ENCODE measurements at places on chromosomes 3 and 15.

DNA sequence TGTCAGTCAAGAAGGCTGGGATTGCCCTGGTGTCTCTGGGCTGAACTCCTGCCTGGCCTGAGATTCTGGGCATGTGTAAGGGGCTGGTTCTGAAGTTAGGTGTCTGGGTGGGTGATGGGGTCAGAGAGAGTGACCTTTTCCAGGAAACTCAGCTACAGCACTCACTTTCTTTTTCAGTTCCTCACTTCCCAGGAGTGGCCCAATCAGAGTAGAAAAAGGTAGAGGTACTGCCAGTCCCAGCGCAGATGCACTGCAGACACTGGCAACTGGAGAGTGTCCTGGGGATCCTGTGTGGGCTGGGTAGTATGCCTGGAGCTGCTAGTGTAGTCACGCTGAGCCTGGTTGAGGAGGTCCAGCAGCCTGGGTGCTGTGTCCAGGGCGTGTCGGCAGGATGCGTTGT, 46.5 kb upstream of the APEH start:
- DNase-seq = no peak

- no peak for DNase-seq
Observed at GRCh38 chr15:67922106-67922675, 82.3 kb upstream of the RNU6-1 start.

GRCh38 chr15:70902107-70902506, 9.5 kb downstream of the LRRC49 start:
- DNase-seq = no peak

GRCh38 chr15:99976811-99977271, 243.6 kb upstream of the LYSMD4 start:
- no peak for DNase-seq

DNA sequence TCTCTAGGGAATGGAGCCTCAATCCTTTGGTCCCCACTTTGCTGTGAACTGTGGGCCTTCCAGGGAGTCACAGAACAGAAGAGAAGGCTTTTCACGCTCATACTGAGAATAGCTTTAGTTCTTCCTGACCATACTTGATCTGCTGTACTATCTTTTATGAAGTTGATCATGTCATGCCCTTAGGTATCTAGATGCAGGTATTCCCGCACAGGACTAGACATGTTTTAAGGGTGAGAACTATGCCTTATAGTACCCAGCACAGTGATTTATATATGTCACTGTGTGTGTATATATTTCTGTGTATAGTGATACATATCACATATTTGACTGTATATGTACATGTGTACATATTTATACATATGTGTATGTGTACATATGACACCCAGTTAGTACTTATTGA, 358.4 kb upstream of the SEMA6D start:
- no peak for DNase-seq

- DNase-seq = no peak
Observed at GRCh38 chr3:62184559-62184958, 188.8 kb downstream of the FEZF2 start.

- no peak for DNase-seq
Observed at GRCh38 chr15:89157918-89158564, 63.3 kb downstream of the RLBP1 start.

- DNase-seq = no peak
Observed at GRCh38 chr3:141877911-141878310, 1.5 kb downstream of the ATP1B3 start.

DNA sequence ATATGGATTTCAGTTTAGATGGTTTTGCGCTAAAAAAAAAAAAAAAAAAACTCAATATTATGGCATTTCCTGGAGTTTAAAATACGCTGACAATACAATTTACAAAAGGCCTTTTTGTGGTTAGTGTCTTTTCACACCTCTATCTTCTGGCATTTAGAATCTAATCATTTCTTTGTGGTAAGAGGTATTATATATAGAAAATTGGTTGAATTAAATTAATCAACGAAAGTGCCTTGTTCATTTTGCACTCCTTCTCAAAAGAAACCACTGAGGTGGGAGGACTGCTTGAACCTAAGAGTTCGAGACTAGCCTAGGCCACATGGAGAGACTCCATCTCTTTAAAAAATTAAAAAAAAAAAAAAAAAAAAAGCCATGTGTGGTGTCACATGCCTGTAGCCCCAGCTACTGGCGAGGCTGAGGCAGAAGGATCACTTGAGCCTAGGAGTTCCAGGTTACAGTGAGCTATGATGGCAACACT, 90.0 kb upstream of the ICE2 start:
- no peak for DNase-seq

DNA sequence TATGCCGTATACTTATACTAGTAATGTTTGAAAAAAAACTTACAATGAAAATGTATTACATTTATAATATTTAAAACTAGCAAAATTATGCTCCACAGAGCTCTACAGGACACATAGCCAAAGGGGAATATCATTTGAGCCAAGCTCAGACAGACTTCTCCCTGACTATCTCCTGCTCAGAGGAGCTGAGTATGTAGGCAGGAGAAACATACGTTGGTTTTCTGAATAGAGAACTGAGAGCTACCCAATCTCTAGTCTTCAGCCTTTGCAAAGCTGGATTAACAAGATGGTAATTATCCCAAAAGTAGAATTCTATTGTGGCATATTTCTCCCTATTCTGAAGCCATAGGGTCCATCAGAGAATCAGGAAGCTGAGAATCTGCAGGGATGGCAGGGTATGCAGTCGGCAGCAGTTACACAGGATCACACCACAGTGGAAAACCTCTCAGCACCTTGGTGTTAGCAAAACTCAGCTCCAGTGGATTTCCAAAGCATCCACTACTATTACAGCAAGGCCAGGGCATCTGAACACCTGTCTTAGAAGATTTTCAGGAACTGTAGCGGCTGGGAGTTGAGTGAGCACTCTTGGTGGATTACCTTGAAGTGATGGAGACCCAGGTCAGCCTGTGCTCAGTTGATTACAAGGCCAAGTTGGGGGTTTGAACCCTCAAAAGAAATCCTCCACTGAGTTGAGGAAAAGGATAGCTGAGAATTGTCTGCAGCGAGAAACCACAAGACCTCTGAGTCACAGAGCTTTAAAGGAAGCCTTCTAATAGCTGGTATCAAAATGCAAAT, 30.1 kb downstream of the GPR15 start:
- DNase-seq = no peak
